ENCODE measurements at places on chromosomes 1 and 21.

DNA sequence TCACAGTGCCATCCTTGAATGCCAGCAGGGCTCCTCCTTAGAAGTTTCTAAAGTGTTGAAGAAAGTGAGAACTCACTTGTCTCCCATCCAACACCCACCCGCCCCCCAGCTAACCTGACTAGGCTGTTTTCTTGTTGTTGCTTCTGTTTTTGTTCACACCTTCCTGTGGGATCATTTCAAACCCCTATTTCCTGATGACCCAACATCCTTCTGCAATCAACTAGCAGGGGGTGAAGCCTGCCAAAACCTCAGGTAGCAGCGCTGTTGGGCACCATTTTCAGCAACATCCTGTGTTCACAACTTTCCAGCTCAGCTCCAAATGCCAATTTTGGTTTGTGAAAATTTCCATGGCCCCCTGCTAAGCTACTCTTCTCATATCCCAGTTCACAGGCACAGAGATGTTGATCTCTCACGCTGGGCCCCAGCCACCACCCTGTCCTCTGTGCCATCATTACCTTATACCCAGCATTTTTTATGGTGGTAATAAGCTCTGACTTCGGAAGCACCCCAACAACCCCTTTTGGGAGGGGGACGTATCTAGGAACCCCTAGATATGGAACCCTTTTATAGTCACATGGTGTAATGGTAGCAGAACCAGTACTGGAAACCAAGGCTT, 41.4 kb downstream of the CDC7 start:
- no peak for DNase-seq

DNA sequence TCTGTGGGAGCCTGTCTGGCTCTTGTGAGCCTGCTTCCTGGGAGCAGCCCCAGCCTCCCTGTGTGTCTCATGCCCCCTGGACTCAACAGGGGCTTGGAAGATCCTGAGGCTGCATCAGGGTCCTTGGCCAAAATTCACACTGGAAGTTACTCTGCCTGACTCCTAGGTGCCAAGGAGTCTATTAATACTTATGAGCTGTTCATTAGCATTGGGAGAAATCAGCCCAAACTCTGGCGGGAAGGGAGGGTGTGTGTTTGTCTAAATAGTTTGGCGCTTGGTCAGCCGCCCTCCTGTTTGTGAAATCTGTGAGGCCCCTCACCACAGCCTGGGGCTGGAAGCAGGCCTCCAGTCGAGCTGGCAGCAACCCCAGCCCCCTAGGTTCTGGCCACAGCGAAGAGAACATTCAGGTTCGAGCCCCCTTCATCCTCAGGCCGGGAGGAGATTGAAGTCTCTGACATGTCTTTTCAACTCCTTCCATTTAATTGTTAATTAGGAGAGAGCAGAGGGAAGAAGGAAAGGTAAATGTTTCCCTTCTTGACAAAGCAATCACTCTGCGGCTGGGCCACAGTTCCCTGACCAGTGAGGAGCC, 82.1 kb upstream of the F3 start:
- no peak for DNase-seq

DNA sequence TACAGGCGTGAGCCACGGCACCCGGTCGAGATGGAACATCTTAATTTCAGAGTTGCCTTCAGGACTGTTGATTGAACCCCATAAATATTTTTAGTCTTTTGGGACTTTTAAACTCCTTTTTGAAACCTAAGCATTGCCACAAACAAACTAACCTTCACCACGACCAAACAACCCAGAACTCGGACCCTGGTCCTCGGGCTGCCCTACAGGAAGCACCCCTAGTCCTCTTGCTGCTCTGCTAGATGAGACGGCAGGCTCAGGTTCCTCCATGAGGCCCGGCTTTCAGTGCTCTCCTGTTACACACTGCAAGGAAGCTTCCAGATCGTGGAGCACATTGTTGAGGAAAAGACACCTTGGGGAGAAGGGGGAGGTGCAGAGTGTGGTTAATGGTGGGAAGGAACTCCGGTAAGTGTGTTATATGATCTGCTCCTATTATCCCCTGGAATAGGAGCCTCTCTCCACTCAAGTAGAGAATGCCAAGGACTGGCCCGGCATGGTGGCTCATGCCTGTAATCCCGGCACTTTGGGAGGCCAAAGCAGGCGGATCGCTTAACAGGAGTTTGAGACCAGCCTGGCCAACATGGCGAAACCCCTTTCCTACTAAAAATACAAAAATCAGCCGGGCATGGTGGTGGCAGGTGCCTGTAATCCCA, 5.7 kb downstream of the EPHX1 start:
- DNase-seq: no peak

DNA sequence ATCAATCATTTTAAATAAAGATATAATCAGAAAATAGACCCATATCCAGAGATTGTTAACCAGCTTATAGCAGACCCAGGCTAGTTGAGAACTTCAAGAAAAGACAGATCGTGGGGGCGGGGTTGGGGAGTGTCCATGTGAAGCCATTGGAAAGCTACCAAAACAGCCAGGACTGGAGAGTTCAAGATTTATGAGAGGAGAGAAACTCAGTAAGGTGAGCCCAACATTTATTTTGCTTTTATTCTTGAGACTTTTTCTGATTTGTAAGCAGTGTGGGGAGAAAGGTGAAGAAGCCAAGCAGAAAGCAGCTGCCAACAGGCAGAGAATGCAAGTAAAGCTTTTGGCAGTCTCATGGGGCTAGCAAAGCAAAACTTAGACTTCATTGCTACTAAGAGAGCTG, 179.9 kb downstream of the VPS13D start:
- DNase-seq: no peak

GRCh38 chr1:63868268-63868781, 94.5 kb downstream of the ROR1 start:
- DNase-seq: no peak

- DNase-seq: no peak
These were observed 46.7 kb downstream of the LPGAT1 start for GRCh38 chr1:211783897-211784296.

Measured in fibroblast of the conjunctiva (primary cell).